NCI-H1417 (cell line): ENCODE measurements at places on chromosomes 11 and 22.

- DNase-seq = no peak
Measured at GRCh38 chr22:40746428-40747220, 67.3 kb downstream of the MCHR1 start.

DNA sequence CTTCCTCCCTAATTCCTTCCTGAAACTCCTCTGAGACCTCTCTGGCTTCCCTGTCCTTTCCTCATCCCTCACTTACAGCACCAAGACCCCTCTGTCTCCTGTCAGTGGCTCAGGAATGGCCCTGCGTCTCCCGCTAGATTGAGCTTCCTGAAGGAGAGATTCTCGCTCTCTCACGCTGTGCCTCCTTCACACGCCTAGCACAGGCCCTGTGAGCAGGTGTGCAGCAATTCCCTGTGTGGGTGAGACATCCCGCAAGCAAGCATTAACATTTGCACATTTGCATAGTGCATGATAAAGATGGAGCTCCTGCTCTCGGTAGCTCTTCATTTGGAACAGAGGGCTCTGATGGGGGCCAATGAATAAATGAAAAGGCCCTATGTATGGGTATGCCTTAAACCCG is 159.8 kb downstream of the ADAMTS15 start:
- DNase-seq = no peak

GRCh38 chr22:33002035-33002434 is 56.1 kb downstream of the SYN3 start:
- no peak for DNase-seq

- DNase-seq = no peak
Measured at GRCh38 chr22:44956840-44957767, 52.7 kb downstream of the PHF21B start.

- DNase-seq = no peak
Measured at GRCh38 chr11:17188675-17189074, 19.1 kb downstream of the PIK3C2A start.

- no peak for DNase-seq
Measured at GRCh38 chr11:1636291-1636950, 6.8 kb downstream of the KRTAP5-5 start.
